ENCODE measurements at places on chromosomes 16 and 17.

- no peak for DNase-seq
These were observed 29.5 kb downstream of the UBN1 start for GRCh38 chr16:4876646-4877379.

DNA sequence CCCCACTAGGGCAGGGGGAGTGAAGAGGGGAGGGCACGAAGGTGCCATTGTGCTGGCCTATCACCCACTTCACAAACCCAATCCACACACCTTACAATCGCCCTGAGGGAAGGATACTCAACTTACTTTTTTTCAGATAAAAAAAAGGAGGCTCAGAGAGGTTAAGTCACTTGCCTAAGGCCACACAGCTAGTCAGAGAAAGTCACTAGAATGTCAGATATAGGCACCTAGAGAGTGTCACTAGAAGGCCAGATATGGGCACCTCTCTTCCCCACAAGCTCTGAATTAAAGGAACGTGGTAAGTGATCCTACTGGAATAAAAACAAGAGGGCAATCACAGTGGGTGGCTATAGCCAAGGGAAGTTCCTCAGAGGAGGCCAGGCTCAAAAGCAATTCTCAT is 204.5 kb upstream of the ASIC2 start:
- DNase-seq = no peak

GRCh38 chr17:6366221-6366666 is 68.7 kb downstream of the AIPL1 start:
- DNase-seq = no peak

- DNase-seq = no peak
These were observed 23.6 kb upstream of the BPTF start for GRCh38 chr17:67801626-67802175.

DNA sequence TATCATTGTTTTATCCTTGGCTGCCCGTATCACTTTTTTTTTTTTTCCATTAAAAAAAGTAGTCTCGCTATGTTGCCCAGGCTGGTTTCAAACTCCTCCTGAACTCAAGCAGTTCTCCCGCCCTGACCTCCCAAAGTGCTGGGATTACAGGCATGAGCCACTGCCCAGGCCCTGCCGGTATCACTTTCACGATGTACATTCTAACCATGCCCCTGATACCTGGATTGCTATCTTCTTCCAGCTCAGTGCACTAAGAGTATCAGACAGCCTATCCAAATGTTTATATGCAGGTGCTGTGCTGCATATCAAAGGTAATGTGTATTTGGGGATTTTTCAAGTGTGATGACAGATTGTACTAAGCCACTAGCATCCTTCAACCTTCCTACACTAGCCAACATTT is 14.2 kb downstream of the MOSMO start:
- DNase-seq = no peak

DNA sequence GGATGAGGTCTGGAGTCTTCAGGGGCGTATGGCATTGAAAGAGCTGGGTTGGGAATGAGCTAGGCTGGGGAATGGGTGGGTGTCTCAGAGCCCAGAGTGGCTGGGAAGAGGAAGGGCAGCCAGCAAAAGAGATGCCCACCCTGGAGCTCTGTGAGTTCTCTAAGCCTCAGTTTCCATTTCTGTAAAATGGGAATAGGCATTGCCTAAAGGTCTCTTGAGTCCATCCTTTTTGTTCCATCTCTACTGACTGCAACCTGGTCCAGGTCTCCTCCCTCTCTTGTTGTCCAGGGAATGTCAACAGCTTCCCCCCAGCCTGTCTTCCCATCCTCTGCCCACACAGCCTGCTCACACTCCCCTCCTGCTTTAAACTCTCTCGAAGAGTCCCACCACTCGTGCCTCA is 19.6 kb downstream of the CCDC102A start:
- DNase-seq = no peak

DNA sequence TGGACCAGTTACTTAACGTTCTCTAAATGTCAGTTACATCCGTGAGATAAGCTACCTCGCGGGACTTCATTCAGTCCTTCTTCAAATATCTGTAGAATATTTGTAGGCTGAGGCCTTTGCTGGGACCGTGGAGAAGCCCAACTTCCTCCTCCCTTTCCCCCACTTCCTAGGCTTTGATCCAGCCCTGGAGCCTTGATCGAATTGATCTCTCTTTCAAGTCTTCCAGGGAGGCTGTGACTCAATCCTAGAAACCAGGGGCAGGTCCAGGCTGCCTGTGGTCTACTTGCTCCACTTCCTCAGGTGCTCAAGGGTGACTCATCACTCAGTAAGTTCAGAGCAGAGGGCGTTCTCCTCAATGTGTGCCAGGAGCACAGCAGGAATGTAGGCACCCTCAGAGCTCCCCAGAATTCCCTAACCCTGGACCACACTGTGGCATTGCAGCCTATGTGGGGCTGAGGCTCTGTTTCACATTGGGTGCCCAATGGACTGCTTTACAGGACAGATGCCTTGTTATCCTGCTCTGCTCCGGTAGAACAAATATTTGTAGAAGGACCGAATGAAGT is 11.2 kb upstream of the CEP20 start:
- DNase-seq = peak; percentile 25

DNA sequence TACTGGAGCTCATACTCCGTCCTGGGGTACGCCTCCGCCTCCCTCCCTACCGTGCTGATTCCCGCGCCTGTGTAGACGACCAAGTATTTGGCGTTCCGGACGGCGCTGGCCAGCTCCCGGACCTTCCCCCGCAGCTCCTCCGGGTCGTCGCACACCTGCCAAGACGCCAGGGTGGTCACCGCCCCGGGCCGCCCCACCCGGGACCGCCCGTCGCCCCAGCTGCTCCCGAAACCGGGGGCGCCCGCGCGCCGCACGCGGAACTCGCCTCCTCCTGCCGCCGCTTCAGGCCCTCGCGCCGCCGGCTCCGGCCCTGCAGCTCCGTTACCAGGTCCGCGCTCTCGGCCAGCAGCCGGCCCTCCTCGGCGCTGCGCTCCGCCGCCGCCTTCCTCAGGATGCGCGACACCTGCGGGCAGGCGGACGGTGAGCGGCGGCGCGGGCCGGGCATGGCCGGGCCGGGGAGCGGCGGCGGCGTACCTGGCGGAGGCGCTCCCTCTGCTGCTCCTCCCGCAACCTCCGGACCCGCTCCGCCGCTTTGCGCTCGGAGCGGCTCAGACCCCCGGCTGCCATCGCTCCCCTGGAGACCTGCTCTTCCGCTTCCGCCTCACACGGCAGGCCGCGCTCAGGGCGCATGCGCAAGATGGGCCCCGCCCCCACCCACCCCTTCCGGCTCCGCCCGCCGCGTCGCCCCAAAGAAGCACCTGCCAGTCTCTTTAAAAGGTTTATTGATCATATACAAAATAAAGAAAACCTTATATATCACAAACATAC is at the start of gene SIRT7:
TSS of gene SIRT7 (minus strand) at position 612 of the 768 bp plus-strand sequence. CDS start at position 567, 45 bp downstream.
- no peak for DNase-seq

DNA sequence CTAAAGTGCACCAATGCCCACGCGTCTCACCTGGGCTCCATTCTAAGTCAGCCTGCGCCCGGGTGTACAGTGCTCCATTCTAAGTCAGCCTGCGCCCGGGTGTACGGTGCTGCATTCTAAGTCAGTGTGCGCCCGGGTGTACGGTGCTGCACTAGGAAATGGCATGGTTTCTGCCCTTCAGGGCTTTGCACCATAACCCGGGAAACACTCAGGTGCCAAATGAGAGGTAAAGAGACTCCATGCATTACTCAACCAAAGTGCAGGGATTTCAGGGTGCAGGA is 29.2 kb upstream of the FASN start:
- DNase-seq = no peak

DNA sequence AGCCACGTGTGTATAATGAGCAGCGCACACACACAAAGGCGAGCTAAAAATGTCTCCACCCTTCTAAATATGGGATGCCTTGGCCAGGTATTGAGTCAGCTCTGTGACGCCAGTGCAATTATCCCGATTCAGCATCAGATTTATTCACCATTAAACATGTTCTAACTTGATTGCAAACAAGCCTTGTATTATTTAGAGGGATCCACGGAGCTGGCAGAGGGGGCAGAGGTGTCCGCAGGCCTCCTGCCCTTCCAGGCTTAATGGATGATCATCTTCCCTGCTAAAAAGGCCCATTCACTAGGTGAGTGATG is 591.7 kb downstream of the MAF start:
- DNase-seq = no peak

DNA sequence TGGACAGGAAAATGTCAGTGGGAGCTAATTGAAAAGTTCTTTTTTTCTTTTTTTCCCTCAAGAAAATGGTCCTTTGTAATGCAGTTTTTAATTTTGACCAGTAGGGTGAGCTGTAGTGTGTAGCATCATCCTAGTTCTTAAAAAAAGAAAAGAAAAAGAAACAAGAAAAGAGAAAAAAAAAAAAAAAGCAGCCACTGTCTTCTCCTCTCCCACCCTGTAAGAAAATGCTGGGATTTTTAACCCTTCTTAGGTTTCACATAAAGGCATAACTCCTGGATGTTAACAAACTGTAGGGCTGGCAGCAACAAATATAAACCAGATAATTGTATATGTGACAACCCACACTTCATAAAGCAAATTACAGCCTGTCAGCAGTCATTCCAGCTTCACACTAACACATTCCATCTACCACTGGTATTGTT is 78.1 kb downstream of the SKAP1 start:
- no peak for DNase-seq
